Renal cortex interstitium (tissue), 15 donors: ENCODE measurements at places on chromosomes 5 and 9.

DNA sequence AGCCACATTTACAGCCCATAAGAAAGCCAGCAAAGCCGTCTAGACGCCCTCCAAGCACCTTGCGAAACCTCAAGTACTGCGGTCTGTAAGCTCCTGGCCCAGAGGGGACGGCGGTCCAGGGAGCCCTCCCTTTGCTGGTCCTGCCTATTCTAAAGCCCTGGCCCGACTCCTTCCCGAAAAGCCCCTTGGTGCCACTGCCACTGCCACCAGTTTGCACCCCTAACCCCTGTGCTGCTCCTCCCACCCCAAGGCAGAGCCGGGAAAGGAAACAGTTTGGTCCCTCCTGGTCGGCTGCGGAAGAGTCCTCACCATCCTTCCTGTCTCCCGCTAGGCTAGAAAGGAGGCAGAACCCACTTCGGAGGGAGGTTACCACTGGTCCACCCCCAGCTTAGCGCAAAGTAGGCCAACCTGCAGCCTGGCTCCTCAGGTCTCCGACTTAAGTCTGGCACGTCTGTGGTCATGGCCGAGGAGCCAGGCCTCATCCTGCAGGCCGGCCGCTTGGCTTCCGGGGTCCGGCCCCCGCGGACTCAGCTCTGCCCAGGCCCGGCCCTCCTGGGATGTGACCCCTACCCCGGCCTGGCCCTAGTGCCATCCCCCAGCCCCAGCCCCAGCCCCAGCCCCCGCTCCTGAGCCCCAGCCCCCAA, 916 bp downstream of the TOR1A start:
- no peak for DNase-seq

DNA sequence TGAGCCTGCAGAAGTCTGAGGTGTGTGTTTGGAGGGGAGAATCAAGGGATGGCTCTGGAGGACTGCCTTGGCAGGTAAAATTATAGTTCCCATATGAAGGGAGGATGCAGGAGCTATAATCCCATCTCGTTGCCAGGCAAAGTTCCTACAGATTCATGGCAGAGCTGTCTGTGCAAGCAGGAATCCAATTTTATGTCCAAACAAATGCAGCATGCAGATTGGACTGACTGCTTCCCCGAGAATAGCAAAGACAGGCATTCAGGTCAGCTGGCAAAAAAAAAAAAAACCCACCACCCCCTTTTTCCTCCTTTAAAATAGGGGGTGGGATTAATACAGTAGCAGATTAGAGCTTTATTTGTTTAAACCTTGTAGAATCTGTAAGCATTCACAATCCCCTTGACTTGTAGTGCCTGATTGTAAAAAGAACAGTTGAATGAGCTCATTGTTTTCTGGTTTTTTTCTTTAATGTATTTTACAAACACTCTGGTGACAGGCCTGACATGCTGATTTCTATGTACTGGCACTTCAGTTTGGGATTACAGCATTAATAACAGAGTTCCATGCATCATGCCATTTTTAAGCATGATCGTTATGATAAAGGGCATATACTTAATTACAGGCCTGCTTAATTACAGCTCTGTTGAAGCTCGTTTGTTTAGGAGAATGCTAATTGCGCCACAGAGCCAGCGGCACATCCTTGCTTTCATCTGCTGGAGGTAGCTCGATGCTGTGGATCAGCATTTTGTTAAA, 141.4 kb upstream of the LMX1B start:
- DNase-seq = no peak

- no peak for DNase-seq
These were observed 92.1 kb upstream of the TAF11L2 start for GRCh38 chr5:17405976-17406375.

GRCh38 chr9:106110483-106110882, 416.1 kb downstream of the TMEM38B start:
- DNase-seq = no peak

DNA sequence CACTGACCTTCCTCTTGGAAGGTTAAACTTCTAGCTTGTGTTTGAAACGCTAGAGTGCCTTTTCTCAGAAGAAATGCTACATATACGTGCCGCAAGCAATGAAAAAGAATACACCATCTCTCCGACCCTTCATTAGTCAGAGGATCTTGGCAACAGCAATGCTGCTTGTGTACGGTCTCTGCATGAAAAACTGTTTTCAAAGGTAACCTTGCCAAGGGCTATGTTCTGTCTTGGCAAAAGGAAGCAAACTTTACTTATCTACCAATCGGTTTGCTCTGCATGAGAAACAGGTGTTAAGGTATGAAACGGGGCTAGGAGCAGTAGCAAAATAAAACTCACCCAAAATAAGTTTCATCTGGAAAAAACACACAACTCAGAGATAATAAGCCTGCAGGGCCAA, 297.8 kb downstream of the FBXL17 start:
- no peak for DNase-seq

GRCh38 chr5:117738571-117738970, 1163.9 kb upstream of the SEMA6A start:
- DNase-seq = no peak

DNA sequence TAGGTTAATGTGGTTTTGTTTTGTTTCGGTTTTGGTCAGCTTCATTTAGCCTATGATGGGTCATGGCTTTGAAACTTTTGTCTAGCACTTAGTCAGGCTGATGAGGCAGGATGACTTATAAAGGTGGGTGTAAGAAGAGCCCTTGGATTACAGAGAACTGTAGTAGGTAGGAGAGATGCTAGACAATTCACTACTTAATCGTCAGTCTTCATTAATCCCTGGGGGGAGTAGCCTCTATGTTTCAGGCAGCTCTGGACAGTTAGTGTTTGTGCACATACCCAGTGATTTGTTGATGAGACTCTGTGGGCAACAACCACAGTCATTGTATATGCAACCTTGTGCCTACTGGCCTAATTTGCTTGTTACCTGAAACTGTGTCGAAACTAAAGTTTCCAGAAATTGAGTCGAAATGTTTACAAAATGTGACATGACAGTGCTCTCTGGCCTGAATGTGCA, 113.3 kb downstream of the MTREX start:
- DNase-seq = no peak

- DNase-seq = no peak
These were observed 12.6 kb downstream of the AUH start for GRCh38 chr9:91349115-91349555.

DNA sequence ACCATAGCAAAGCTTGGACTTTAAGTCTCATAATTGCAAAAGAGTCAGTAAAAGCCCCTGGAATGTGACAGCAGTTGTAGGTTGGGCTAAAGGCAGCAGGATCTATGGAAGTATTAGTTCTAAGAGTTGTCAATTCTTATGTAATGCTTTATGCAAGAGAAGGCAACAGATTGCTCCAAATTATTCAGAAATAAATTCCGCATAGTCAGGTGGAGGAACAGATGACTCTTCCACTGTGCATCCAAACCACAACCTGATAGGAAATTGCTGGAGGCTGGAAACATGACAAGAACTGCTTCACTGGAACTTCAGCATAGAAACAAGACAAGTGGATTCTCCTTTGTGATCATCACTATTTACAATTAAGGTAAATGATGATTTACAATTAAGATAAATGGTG, 101.0 kb downstream of the STARD4 start:
- DNase-seq = no peak

GRCh38 chr5:44603496-44604272, 205.1 kb upstream of the MRPS30 start:
- no peak for DNase-seq

GRCh38 chr5:37847978-37848425, 8.2 kb upstream of the GDNF start:
- DNase-seq = no peak

DNA sequence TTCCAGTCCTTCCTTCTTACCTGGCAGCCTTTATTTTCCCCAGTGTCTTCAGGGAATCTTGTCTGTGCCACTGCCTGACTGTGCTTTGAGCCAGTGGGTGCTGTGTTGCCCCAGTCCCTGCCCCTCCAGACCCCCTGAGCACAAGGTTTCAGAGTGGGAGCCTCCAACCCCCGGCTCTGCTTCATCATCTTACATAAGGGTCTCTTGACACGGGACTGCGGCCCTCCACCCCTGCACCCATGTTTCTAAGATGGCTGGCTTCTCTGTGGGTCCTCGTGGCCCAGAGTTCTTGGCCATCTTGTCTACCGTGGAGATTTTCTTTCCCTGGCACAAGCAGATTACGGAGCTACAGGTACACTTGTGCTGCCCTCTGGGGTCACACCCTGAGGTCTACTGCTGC, 194.1 kb downstream of the CACNA1B start:
- DNase-seq = no peak

- DNase-seq = no peak
These were observed 820 bp downstream of the FBP1 start for GRCh38 chr9:94638335-94639060.

- DNase-seq = no peak
These were observed 578.0 kb downstream of the EFNA5 start for GRCh38 chr5:107092695-107093094.

DNA sequence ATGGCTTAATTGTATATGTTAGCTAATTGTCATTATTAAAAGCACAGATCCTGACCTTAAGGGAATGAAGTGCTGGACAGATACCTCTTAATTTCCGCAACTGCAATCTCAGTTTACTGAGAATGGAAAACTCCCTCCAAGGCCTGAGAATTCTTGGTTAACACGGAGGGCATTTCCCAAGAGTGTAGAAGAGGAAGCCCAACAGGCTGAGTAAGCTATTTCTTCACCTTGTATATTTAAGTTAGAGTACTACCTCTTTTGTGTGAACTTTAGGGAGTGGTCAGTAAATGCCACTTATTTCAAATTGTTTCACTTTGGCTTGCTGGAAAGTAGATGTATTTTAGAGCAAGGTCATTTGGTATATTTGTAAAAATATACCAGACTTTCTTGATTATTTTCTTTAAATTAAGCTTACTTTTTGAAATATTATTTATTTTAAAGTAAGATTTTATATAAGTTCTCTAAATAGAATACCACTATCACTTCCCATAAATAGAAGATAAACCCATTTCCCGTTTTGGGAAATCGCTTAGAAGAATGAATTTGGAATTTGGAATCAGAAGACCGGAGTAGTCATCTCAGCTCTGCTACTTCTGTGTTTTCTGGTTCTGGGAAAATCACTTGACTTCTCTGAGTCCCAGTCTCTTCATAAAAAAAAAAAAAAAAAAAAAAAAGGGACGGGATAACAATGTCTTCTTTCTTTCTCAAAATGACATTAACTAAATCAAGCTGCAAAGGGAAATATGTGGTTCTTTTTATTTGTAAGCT, 26.0 kb upstream of the C9orf72 start:
- DNase-seq = no peak

DNA sequence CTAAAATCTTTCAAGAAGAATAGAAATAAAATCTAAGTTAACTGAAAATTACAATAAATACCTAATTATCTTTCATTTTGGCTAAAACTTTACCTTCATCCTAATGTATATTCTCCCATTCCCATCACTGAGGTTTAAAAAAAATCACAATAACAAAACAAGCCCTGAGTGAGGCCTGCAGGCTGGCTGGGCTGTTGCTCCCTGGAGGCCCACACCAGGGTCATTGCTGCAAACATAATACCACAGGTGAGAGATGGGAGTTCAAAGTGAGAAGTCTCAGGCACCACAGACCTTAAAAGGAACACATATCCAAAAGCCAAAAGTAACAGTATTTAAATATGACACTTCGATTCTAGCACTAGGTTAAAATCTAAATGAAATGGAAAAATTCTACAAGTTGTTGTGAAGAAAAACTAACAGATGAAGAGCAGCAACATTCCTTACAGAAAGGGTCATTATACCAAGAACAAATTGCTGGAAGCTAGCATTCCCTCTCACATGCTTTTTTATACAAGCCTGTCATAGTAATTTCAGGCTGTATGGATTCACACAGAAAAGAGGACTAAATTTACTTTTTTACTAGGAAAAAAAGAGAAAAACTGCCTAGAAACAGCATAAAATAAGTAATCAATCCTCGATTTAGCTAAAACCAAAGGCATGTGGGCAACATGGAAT, 57.8 kb downstream of the AUH start:
- DNase-seq = no peak

DNA sequence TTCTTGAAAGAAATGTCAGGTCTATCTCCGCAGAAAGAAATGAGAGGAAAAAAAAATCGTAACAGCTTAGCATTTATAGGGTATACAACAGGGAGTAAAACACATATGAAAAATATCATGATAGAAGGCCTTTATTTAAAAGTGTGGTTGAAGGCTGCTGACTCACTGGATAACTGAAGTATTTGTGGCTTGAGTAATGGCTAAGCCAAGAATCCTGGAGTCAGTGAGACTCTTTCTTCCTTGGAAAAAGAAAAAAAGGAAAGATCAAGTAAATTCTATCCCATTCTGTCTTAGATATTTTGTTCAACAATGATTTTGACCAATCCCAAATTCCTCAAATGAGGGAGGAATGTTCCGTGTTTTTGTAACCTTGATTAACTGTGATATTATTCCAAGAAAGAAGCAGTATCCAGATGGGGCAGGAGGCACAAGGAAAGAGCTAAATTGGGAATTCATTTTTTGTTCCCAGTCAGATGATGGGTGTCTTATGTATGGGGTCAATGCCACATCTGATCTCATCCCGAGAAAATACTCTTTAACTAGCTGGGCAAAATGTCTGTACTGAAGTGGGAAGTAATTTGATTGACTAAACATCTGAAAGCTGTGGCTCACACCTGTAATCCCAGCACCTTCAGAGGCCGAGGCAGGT, 64.3 kb upstream of the MYO10 start:
- no peak for DNase-seq

DNA sequence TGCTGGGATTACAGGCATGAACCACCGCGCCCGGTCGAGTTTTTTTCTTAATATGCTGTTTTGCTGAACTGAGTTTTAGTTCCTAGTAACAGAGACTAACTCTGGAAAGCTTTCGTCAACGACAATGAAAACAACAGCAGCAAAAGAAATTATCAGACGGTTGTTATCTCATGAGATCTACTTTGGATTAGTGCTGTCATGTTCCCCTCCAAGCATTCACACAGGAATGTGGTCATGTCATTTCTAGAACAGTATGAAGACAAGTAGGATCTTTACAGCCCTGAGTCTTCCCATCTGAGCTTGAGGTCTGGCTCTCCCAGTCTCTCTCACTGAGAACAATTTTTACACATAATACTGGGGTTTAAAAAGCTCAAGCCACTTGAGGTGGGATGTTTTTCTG, 4.0 kb upstream of the ANKRD33B start:
- DNase-seq = no peak

- no peak for DNase-seq
These were observed 346.7 kb upstream of the KLF9 start for GRCh38 chr9:70761139-70761670.

- DNase-seq = no peak
These were observed 68.7 kb upstream of the CDH6 start for GRCh38 chr5:31124651-31125305.

- no peak for DNase-seq
These were observed 41.0 kb upstream of the TMEM215 start for GRCh38 chr9:32742296-32742695.

GRCh38 chr9:35519692-35520363, 29.9 kb downstream of the RUSC2 start:
- no peak for DNase-seq
